Naive thymus-derived CD8-positive, alpha-beta T cell (primary cell): ENCODE measurements at places on chromosomes 11 and 22. TPM values are rescaled to one million over a fixed set of nuclear protein-coding genes. Genes with fewer than 3 reads are reported as not detected.

GRCh38 chr11:102014756-102015155 lies 32.5 kb upstream of the CFAP300 start:
- no peak for DNase-seq

DNA sequence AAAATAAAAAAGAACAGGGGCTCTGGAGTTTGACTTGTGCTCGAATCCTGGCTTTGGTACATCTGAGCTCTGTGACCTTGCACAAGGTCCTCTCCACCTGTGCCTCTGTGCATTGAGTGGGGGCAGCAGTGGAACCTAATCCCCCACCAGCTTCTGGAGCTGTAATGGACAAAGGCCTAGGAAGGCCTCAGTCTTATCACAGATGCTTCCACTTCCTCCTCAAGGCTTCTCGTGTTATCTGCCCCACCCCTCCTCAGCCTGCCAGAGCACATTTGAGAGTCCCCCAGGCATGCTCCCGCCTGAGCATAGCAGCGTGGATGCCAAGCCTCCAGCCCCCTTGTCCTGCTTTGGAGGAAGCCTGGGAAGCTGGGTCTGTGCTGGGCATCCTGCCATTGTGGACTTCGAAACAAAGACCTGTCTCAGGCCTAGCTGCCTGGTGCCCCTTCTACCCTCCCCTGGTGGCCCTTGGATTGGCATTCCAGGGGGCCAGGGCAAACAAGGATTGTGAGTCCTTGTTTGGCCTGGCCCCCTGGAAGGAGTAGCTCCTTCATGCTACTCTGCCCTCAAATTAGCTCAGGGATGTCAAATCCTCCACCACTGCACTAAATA lies 15.0 kb downstream of the SLC35E4 start:
- DNase-seq = no peak

The IL18 gene
- polyA plus RNA-seq = 0.19 TPM

- DNase-seq = no peak
Observed at GRCh38 chr11:19703211-19703610, 9.4 kb upstream of the NAV2 start.

DNA sequence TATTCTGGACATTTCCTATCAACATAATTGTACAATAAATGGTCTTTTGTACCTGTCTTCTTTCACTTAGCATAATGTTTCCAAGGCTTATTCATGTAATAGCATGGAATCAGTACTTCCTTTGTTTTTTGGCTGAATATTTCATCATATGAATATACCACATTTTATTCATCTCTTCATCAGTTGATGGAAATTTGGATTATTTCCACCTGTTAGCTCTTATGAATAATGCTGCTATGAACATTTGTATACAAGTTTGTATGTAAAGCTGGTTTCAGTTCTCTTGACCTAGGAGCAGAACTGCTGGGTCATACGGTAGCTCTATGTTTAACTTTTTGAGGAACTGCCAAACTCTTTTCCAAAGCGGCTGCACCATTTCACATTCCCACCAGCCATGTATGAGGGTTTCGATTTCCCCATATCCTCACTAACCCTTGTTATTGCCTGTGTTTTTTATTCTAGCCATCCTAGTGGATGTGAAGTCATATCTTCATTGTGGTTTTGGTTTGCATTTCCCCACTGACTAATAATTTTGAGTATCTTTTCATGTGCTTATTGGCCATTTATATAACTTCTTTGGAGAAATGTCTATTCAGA lies 20.9 kb downstream of the EXT2 start:
- no peak for DNase-seq

GRCh38 chr11:36253238-36253637 lies 36.0 kb downstream of the COMMD9 start:
- DNase-seq = no peak
